Activated CD4-positive, alpha-beta T cell treated with anti-CD3 and anti-CD28 coated beads, Interleukin-2, amount 10 ng/mL, durations not matched to agents 24 days and 14 days (primary cell): ENCODE measurements at places on chromosomes 5 and 9. TPM values are rescaled to one million over a fixed set of nuclear protein-coding genes. Genes with fewer than 3 reads are reported as not detected.

FCN1 gene
- total RNA-seq: not detected in 2 replicates

CAVIN4 gene
- 0.19 and 0.21 TPM in 2 replicates for total RNA-seq

EPB41L4A gene
- total RNA-seq: not detected in 2 replicates

ANAPC2 gene
- 57.4 and 58.7 TPM in 2 replicates for total RNA-seq

PCDHB3 gene
- total RNA-seq: not detected in 2 replicates

ALDH1A1 gene
- not detected in 2 replicates for total RNA-seq

C6 gene
- total RNA-seq: not detected in 2 replicates

NR5A1 gene
- total RNA-seq: not detected in 2 replicates

PCDHA2 gene
- total RNA-seq: not detected in 2 replicates

HSPB3 gene
- total RNA-seq: not detected in 2 replicates

DNA sequence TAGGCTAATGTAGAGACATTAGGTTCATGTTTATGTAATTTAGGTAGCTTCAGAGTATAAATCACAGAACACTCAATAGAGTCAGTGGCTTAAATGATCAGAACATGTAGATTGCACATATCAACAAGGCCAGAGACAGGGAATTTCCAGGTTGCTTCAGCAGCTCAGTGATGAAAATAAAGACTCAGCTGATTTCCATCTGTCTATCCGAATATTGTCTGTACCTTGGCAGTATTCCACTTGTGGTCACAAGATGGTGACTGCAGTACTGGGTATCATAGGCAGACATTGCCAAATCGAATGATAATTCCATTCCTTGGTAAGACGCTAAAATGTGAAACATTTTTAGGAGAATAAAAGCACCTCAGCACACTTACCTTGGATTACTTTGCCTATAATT, 702.2 kb downstream of the MAT2B start:
- H3K27me3 ChIP-seq: no peaks in the 10 kb centered on the region
- DNase-seq: no peak
- no peaks in the 10 kb centered on the region for H3K36me3 ChIP-seq

- peaks cover 27% of the 10 kb centered on the region for H3K36me3 ChIP-seq
- DNase-seq: no peak
- peak overlapping the region; percentile 74 for H3K4me3 ChIP-seq
- no peaks in the 10 kb centered on the region for H3K27me3 ChIP-seq
- H3K27ac ChIP-seq: peak overlapping the region; percentile 99
These were observed 31.3 kb downstream of the IRF1 start for GRCh38 chr5:132459031-132459982.

- no peak overlapping the region for H3K27ac ChIP-seq
- no peak overlapping the region for H3K4me3 ChIP-seq
- no peak for DNase-seq
These were observed 201.3 kb downstream of the ARHGAP26 start for GRCh38 chr5:142971303-142972013.

DNA sequence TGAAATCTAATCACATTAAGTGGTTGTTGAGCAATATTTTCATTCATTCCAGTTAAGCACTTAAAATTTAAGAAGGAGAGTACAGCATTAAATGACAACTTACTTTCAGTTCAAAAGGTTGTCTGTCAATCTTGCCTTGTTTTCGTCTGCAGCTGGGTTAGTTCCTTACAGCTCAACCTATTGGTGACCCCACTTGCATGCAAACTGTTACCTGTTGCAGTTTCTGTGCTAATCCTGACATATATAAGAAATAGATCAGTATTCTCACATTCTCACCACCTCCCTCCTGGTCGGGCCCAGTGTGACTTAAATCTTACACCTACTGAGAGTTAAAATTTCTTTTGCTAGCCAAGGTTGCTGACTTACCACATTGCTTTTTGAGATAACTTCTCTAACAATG, 191.8 kb upstream of the SMC2 start:
- H3K36me3 ChIP-seq: no peaks in the 10 kb centered on the region
- no peak overlapping the region for H3K4me3 ChIP-seq
- no peaks in the 10 kb centered on the region for H3K27me3 ChIP-seq
- H3K27ac ChIP-seq: no peak overlapping the region

GRCh38 chr5:149656576-149657182, 73.4 kb upstream of the PPARGC1B start:
- H3K4me1 ChIP-seq: no peaks in the 10 kb centered on the region
- H3K4me3 ChIP-seq: no peak overlapping the region
- no peaks in the 10 kb centered on the region for H3K36me3 ChIP-seq
- H3K27me3 ChIP-seq: peaks cover 7% of the 10 kb centered on the region
- DNase-seq: peak; percentile 76
- H3K27ac ChIP-seq: no peak overlapping the region

DNA sequence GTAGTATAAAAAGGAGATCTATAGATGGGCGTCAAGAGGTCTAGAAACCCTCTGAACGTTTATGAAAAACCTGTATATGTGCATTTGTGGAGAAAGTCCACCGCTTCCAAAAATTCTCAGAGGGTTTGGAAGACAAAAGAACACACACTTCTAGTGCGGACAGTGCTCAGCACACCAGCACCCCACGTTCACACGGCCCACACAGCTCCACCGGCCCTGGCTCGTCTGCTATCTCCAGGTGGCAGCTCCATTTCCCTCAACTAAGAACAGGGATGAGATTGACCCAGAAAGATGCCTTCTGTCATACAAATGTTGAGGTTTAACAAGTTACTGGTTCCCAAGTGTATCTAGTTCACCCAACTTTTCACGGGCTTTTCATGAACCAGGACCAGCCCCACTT, 255.1 kb downstream of the NR2F1-AS1 start:
- no peaks in the 10 kb centered on the region for H3K27me3 ChIP-seq
- H3K27ac ChIP-seq: no peak overlapping the region
- H3K4me1 ChIP-seq: no peaks in the 10 kb centered on the region
- no peak overlapping the region for H3K4me3 ChIP-seq
- no peaks in the 10 kb centered on the region for H3K36me3 ChIP-seq

DNA sequence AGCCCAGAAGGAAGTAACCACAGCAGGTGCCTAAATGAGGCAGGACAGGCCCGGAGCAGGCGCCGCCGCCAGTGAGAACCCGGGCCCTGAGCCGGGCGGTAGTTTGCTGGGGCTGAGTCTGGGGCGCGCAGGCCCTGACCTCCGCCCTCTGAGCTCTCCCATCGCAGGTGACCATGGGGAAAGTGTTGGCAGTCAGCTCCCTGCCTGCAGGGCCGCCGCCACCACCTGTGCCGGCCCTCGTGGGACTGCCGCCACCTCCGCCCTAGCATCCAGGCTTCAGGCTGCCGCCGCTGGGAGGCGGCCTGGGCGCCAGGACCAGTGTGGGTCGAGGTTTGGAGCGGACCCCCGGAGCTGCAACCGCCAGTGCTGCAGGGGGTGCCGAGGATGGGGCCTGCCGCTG, 61.1 kb downstream of the TARS1 start:
- H3K36me3 ChIP-seq: no peaks in the 10 kb centered on the region
- H3K27ac ChIP-seq: no peak overlapping the region
- DNase-seq: no peak
- no peak overlapping the region for H3K4me3 ChIP-seq
- H3K4me1 ChIP-seq: no peaks in the 10 kb centered on the region
- H3K27me3 ChIP-seq: no peaks in the 10 kb centered on the region

DNA sequence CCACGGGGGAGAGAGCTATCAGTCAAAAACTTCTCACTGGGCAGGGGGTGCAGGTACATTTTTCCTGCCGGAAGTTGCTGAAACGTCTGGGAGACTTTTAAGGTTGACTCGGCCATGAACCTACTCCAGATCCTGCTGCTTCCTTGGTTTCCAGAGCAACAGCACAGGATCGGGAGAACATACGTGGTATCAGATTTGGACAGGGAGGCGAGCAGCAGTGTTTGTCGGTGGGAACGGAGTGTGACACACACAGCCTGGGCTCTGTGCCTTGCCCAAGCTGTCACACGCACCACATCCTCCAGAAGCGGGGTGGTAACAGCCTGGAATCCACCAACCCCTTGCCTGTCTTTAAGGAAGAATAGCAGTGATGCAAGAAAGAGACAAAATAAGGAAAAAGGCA, 276.5 kb downstream of the SLIT3 start:
- no peaks in the 10 kb centered on the region for H3K4me1 ChIP-seq
- H3K27ac ChIP-seq: no peak overlapping the region
- peaks cover 12% of the 10 kb centered on the region for H3K27me3 ChIP-seq
- no peak for DNase-seq
- H3K36me3 ChIP-seq: no peaks in the 10 kb centered on the region

DNA sequence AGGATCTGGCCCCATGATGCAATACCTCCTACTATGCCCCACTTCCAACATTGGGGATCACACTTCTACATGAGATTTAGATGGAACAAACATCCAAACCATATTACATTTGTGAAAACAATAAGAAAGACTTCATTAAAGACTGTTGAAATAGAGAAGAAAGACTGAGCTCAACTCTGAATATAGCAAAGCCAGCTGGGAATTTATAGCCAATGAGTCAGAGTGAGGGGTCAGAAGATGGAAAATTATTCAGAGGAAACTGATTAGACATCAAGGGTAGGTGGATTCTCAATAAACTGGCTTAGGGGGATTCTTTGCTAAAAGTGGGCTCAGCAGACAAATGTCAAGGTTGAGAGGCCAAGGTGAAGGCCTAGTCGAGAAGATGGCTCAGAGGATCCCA, 25.6 kb downstream of the BTF3 start:
- H3K4me3 ChIP-seq: no peak overlapping the region
- peaks cover 8% of the 10 kb centered on the region for H3K4me1 ChIP-seq
- H3K27me3 ChIP-seq: peaks cover 13% of the 10 kb centered on the region
- H3K36me3 ChIP-seq: no peaks in the 10 kb centered on the region
- no peak overlapping the region for H3K27ac ChIP-seq

- DNase-seq: no peak
- H3K4me1 ChIP-seq: no peaks in the 10 kb centered on the region
- no peaks in the 10 kb centered on the region for H3K36me3 ChIP-seq
- H3K27ac ChIP-seq: no peak overlapping the region
- H3K27me3 ChIP-seq: no peaks in the 10 kb centered on the region
These were observed 587.7 kb upstream of the GRAMD2B start for GRCh38 chr5:125835293-125836172.

GRCh38 chr5:111781200-111781599, 24.2 kb upstream of the NREP start:
- no peak overlapping the region for H3K27ac ChIP-seq
- no peaks in the 10 kb centered on the region for H3K36me3 ChIP-seq
- peaks cover 3% of the 10 kb centered on the region for H3K4me1 ChIP-seq
- H3K27me3 ChIP-seq: peaks cover 30% of the 10 kb centered on the region
- DNase-seq: no peak

DNA sequence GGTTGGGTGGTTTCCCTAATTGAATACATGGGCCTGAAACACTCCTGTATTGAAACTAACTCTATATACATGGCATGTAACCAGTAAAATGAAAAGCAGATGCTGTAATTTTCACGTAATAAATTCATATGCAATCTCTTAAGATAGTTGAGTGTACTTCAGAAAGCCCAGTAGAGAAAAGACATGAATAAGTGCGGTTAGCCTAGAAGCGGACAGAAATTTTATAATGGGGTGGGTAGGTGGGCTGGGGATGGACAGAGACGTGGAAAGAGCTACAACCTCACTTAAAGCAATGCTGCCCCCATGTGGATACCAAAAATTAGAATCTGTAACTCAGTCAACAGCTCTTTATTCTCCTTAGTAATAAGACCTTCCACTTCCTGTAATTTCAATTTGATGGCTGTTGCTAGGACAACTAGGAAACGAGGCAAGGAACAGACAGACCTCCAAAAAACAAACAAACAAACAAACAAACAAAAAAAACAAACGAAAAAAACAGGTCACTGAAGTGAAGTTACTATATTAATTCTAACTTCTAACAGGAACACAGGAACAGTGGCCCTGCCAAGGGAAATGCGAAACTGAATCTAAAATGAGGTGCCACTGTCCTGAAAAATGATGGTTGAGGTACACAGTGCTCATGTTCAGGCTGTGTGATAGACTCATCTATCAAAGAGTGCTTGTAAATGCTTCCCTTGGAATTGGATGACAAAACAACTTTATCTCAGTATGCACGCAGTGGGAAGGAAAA, 103.4 kb upstream of the GNA14 start:
- peak; percentile 75 for DNase-seq
- no peaks in the 10 kb centered on the region for H3K27me3 ChIP-seq
- H3K36me3 ChIP-seq: peaks cover 4% of the 10 kb centered on the region
- no peak overlapping the region for H3K4me3 ChIP-seq
- peaks cover 24% of the 10 kb centered on the region for H3K4me1 ChIP-seq

GRCh38 chr5:73436535-73437100, 12.0 kb downstream of the FOXD1 start:
- H3K27ac ChIP-seq: no peak overlapping the region
- H3K4me3 ChIP-seq: no peak overlapping the region
- H3K27me3 ChIP-seq: peaks cover 77% of the 10 kb centered on the region
- peak; percentile 60 for DNase-seq

DNA sequence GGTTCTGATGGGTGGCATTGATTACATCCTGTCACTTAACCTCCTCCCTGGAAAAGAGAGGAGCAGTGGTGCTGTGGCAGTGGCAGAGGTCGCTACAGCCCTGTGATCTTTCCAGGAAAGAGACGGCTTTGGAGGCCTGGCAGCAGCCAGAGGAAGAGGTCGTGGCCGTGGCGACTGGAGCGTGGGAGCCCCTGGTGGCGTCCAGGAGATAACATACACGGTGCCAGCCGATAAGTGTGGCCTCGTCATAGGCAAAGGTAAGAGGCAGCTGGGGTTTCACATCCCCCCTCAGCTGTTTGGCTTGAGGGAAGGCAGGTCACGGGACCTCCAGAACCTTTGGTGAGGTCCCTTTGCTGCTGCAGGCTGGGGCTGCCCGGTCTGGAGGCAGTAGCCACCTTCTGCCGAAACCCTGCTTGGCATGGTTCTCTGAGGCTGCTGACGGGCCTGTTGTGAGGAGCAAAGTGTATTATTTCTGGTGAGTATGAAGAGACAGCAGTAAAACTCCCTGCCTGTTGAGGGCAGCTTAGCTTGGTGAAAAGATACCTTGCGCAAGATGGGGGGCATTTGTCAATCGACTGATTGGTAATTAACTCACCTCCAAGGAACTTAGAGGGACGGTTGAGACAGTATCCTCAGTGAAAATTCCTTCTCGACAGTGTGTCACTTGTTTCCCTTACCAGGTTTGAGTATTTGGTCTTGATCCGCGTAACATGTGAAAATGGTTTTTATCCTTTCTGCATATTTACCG, 38.0 kb upstream of the PRDM12 start:
- no peaks in the 10 kb centered on the region for H3K27me3 ChIP-seq
- no peak for DNase-seq
- H3K36me3 ChIP-seq: peaks cover 36% of the 10 kb centered on the region
- H3K4me3 ChIP-seq: no peak overlapping the region
- H3K4me1 ChIP-seq: no peaks in the 10 kb centered on the region

- H3K4me3 ChIP-seq: no peak overlapping the region
- peak; percentile 29 for DNase-seq
- H3K4me1 ChIP-seq: no peaks in the 10 kb centered on the region
- H3K36me3 ChIP-seq: no peaks in the 10 kb centered on the region
- H3K27ac ChIP-seq: no peak overlapping the region
These were observed 355.3 kb downstream of the TMEM232 start for GRCh38 chr5:110371011-110371724.

- H3K4me1 ChIP-seq: no peaks in the 10 kb centered on the region
- H3K4me3 ChIP-seq: no peak overlapping the region
- H3K27ac ChIP-seq: no peak overlapping the region
- no peaks in the 10 kb centered on the region for H3K36me3 ChIP-seq
- no peak for DNase-seq
These were observed 276.3 kb downstream of the PSAT1 start for GRCh38 chr9:78573205-78573604.

DNA sequence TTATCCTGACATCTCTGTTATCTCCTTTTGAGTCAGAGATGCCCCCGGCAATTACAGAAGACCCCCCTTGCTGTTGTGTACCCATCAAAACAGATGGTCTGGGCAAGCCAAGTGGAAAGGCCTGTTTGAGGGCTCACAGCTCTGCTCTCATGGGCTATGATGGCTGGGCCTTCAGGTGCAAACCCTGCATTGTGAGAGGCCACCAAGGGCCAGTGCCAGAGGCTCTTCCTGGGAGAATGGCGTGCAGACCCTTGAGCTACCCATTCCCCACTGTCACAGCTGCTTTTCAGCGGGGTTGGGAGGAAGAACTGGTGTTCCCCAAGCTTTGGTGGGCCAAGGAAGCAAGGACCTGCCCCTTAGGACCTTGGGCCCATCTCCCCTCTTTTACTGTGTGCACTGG, 174.7 kb upstream of the PPP1R26 start:
- no peak overlapping the region for H3K4me3 ChIP-seq
- H3K4me1 ChIP-seq: no peaks in the 10 kb centered on the region
- H3K27ac ChIP-seq: no peak overlapping the region
